ENCODE measurements at places on chromosomes 4 and X. TPM values are rescaled to one million over a fixed set of nuclear protein-coding genes. Genes with fewer than 3 reads are reported as not detected.

DNA sequence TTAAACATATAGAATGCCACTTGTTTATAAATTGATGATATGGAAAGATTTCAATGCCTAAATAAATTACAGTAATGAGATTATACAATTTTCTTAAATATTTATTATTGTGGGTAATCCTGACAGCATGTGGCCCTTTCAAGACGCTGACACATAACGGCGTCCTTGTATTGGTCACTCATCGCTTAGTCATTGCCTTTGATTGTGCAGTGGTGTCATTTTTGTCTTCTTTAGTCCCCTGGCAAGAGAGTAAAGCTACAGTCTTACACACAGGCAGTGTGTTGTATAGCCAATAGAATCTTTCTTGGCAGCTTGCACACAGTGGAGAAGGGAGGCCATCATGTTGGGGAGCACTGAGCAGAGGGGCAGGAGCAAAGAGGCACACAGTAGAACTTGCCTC lies 361.8 kb upstream of the GALNT7 start:
- DNase-seq: no peak

DNA sequence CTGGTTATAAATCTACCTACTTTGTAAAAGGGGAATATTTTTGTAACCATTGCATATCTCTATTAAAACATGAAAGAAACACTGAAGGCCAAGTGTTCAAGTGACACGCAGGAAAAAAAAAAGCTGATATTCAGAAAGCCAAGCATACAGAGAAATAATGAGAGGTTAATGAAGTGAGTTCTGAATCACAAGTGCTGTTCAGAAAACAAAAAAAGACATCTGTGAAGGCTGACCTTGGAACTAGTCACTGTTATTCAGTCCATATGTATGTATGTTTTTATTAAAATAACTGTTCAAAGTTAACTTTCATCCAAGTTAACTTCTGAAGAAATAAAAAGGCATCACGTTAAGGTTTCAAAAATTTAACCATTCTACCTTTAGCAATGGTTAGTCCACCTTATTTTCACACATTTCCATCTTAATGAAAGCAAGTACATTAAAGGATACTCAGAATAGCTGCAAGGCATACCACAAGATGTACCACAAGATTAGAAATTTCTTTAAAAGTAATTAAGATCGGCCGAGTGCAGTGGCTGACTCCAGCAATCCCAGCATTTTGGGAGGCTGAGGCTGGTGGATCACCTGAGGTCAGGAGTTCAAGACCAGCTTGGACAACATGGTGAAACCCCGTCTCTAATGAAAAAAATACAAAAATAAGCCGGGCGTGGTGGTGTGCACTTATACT lies 31.4 kb downstream of the SH3RF1 start:
- no peak for DNase-seq

DNA sequence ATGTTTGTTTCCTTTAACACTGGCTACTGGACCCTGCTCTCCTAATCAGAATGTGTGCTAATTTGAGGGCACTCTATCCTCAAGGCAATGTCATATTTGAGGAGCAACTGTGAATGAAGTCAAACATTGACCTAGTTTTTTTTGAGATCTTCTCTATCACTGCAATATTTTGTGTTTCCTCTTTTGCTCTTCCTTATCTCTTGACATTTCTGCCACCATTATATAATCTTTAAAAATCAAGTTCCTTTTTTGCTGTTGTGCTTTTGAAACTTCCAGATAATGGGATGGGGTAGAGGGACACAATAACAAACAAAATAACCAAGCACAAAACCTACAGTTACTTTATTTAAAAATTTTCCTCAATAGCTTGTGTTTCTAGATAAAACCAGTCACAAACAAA lies 7.4 kb upstream of the WDFY3 start:
- no peak for DNase-seq

DNA sequence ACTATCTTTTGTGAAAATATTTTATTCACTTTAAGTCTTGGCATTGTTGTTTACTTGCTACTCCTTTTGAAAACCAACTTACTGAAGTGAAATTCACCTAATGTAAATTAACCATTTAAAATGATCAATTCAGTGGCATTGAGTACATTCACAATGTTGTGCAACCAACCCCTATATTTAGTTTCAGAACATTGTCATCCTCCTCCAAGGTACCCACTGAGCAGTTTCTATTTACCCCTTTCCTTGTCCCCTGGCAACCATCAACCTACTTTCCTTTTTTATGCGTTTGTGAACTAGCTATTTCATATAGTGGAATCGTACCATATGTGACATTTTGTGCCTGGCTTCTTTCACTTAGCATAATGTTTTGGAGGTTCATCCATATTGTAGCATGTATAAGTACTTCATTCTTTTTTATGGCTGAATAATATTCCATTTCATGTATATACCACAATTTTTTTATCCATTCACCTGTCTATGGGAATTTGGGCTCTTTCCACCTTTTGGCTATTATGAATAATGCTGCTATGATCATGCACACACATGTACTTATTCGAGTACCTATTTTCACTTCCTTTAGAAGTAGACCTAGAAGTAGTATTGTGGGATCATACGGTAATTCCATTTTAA lies 85.0 kb downstream of the WWC2 start:
- DNase-seq: no peak

- DNase-seq: no peak
Measured at GRCh38 chr4:70306076-70306475, 28.7 kb upstream of the CABS1 start.

GRCh38 chr4:141647966-141648365 lies 11.6 kb downstream of the IL15 start:
- no peak for DNase-seq

DNA sequence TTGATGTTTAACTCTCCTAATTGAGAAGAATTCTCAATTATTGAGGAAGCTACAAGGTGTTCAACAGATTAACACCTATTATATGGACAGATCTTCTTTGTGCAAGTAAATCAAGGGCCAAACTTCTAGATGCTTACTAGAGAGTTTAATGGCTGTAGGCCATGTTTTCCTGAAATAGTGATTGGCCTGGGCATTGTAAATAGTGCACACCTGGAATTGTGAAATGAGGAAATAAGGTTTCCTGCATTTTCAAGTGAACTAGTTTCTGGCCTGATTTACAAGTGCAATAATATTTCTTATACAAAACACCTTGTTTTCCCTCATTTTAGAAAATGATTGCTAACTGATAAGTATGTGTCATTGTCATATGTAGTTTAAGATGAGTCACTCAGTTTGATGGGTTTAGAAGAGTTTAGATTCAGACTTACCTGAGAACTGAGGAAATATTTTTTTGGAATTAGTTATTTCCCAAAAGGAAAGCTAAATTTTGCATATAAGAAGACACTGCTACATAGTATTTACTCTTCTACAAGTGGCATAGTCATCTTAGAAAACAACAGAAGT lies 21.2 kb downstream of the AFF1 start:
- no peak for DNase-seq

The IL3RA gene
- total RNA-seq: 9.9 TPM

The CLTRN gene
- 0.31 TPM for total RNA-seq

The FAM47A gene
- not detected for total RNA-seq

The SEL1L3 gene
- 5.6 TPM for total RNA-seq

DNA sequence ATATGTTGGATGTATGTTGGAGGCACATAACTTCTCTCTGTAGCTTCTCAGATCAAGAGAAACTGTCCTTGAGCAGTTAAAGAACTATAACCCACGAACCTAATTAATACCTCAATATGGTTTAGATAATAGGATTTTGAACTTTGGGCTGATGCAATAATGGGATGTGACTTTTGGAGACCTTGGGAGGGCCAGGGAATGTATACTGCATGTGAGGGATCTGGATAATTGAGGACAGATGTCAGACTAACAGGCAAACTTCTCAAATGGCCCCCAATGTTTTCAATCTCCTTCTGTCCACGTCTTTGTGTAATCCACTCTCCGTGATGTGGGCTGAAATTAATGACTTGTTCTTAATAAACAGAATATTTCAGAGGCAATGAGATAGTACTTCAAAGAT lies 202.2 kb upstream of the FAT4 start:
- DNase-seq: no peak

DNA sequence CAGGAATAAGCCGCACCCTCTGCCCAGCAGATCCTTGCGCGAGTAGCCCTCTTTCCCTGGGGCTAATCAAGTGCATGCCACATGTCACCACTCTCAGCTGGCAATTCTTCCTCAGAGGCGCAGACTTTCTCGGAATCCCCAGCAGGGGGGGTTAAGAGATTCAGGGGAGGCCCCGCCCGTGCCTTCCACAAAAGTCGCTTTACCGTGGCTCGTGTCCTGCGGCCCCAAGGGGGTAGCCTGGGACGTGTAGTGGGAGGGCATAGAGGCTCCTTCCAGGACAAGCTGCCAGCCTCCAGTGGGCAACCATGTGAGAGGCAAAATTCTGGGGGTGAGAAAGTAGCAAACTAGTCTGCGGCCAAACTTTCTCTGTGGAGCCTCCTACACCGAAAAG lies 652 bp downstream of the SRPX start:
- DNase-seq: peak; percentile 45

GRCh38 chr4:48575964-48576363 lies 85.9 kb downstream of the ZAR1 start:
- DNase-seq: no peak

DNA sequence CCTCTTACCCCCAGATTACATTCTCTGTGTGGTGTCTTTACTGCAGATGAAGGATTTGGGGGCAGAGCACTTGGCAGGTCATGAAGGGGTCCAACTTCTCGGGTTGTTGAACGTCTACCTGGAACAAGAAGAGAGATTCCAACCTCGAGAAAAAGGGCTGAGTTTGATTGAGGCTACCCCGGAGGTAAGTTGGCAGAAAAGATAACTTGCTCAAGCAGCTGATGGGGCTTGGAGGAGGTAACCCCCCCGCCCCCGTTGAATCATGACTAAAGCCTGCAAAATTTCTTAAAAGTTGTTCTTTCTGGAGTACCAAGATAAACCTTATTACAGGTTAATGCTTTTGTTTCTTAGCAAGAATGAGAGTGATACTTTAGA lies 1.5 kb downstream of the CCNG2 start:
- no peak for DNase-seq

GRCh38 chrX:70664726-70665125 lies 220.1 kb downstream of the DLG3 start:
- DNase-seq: no peak

The ZNF674 gene
- total RNA-seq: 2.2 TPM

- DNase-seq: no peak
Measured at GRCh38 chr4:8759987-8760386, 111.7 kb downstream of the HMX1 start.

The SHOX gene
- not detected for total RNA-seq

The TKTL1 gene
- 4.1 TPM for total RNA-seq

DNA sequence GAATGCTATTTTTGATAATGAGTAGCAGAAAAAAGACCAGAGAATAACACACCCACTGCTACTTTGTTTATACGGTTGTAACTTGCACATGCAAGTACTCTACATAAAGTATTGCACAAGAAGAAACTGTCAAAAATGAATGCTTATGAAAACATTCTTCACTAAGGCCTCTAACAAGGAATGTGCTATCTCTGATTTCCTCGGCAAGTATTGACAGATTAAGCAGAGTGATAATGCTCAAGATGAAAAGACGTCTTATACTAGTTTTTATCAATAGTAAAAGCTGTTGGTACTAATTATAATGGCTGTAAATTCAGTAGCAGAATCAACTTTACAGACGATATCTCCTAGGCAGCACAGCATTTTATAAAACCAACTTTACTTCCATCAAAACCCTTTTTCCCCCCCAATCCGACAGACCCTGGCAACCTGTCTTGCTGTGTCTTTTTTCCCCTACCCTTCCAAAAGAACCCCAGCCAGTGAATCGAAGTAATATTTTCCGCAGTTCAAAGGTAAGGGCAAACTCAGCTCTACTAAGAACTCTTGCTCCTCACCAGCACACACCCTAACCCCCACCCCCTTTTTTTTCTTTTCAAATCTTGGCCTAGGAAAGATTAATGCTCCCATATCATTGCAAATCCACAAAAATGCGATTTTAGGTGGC lies 1.5 kb downstream of the FRYL start:
- no peak for DNase-seq

- no peak for DNase-seq
Measured at GRCh38 chrX:135596495-135596894, 76.0 kb downstream of the INTS6L start.

GRCh38 chr4:83356899-83357661 lies 22.4 kb upstream of the HPSE start:
- no peak for DNase-seq

- no peak for DNase-seq
Measured at GRCh38 chrX:43975796-43976195, 2.6 kb upstream of the NDP start.

DNA sequence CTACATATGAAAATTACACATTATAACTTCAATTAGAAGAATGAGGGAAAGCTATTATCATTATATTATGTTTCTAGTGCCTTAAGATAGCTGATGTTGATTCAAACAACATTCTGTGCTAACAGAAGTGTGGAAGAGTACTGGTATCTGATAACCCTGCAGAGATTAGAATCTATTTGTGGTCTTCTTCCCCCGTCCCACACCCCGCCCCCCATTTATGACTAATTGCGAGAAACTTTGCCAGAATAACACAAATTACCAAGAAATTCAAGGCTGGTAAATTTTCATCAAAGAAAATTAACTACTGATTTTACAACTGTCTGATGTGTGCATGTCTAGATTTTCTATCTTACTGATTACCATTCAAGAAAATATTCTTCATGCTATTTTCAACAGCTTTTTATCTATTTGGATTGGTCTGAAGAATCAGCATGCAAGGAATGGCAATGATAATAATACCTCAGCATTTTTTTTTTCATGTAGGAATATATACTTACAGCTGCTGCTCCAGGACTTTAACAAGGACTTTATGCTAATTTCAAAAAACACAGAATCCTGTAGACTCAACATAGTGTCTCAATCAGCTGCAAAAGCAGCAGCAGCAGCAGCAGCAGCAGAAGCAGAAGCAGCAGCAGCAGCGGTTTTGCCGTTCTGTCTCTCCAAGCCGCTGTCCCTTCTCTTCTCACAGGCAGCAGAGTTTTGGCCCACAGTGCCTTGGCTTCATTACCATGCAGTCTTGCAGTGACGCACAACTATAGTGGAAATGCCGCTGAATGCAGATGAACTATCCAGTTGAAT lies 126.7 kb downstream of the FRYL start:
- DNase-seq: peak; percentile 46

DNA sequence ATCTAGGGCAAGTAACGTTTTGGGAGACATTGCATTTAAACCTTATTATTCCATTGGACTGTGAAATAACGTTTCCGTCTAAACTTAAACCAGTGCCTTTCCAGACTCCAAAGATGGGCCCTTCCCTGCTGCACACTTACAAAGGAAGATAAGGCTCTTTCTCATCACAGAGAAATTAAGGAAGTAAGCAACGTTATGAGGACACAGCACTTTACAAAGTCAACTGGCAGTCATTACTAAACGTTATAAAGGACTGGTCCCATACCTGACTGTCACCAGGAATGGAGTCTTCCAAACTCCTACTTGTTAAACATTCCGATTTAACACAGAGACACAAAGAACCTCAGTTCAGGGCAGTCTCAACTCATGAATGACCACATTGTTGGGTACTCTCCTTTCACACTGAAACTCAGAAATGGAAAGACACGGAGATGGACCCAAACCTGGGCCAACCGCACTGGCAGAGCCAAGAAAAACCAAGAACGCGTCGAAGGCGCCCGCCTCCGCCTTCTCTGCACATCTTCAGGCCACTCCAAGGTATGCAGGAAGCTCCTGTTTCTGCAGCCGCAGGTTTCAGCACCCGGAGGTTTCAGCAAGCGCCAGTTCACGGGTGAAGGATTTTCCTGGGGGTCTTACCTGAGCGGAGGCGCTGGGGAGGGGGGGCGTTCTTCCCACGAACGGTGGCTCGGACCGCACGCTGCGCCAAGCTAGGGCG lies 670 bp downstream of the PAPSS1 start:
- DNase-seq: no peak

The TENT5D gene
- total RNA-seq: not detected
